ENCODE measurements at places on chromosomes 1 and 21. TPM values are rescaled to one million over a fixed set of nuclear protein-coding genes. Genes with fewer than 3 reads are reported as not detected.

DNA sequence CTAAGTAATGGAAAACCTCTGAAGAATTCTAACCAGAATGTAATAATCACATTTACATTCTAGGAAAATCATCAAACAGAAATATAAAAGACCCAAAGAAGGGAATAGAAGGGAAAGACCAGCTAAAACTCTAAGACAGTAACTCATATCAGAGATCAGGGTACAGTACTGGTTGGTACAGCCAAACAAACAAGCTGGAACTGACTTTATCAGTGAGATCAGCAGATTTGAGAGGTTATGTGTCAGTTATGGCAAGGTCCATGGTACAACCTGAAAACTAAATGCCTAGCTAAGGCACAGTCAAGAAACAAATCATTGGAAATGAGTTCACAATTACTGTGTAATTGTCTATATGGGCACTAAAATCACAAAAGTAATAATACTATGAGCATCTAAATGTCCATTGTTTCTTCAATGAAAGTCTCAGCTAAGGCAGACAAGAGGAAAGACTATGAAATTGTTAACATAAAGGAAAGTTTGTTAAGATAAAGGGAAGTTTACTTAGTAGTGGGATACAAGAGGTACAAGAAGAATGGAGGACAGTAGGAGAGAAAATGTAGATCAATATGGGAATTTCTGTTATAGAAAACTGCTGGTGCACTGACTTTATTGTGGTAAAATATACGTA lies 75.8 kb downstream of the TRIM33 start:
- peaks cover 3% of the 10 kb centered on the region for H3K36me3 ChIP-seq
- no peak overlapping the region for H3K27ac ChIP-seq
- no peak for DNase-seq
- no peaks in the 10 kb centered on the region for H3K4me1 ChIP-seq
- no peaks in the 10 kb centered on the region for H3K27me3 ChIP-seq

- peak overlapping the region; percentile 33 for H3K4me3 ChIP-seq
- no peak overlapping the region for H3K27ac ChIP-seq
- H3K27me3 ChIP-seq: no peaks in the 10 kb centered on the region
- peaks cover 24% of the 10 kb centered on the region for H3K4me1 ChIP-seq
- peak; percentile 77 for DNase-seq
Observed at GRCh38 chr1:11650331-11650991, 3.8 kb downstream of the FBXO2 start.

GRCh38 chr21:18908641-18909040 lies 505.1 kb upstream of the TMPRSS15 start:
- no peak for DNase-seq
- no peak overlapping the region for H3K27ac ChIP-seq

DNA sequence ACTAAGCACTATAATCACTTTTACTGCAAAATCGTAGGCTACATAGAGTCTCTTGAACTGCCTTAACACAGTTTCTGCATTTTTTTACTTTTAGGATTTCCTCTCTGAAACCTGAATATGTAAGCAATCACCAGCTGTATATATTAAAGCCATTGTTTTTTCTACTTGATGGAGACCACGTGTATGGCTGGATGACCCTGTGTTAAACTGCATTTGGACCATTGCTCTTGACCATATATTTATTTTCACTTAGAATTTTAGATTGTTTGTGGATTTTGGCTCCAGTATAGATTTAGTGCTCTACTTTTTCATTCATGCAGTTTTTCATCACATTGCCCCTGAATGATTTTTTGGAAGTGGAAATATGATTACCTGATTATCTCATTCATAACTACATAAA lies 320.5 kb upstream of the SGIP1 start:
- H3K4me1 ChIP-seq: peaks cover 9% of the 10 kb centered on the region
- no peak overlapping the region for H3K4me3 ChIP-seq
- no peak overlapping the region for H3K27ac ChIP-seq
- no peak for DNase-seq
- H3K27me3 ChIP-seq: no peaks in the 10 kb centered on the region

GRCh38 chr1:181127898-181128453 lies 39.5 kb downstream of the IER5 start:
- peaks cover 7% of the 10 kb centered on the region for H3K4me1 ChIP-seq
- H3K27ac ChIP-seq: no peak overlapping the region
- H3K36me3 ChIP-seq: no peaks in the 10 kb centered on the region
- no peak overlapping the region for H3K4me3 ChIP-seq
- no peaks in the 10 kb centered on the region for H3K27me3 ChIP-seq

GRCh38 chr1:12486401-12487005 lies 131.5 kb downstream of the DHRS3 start:
- no peaks in the 10 kb centered on the region for H3K27me3 ChIP-seq
- no peak overlapping the region for H3K27ac ChIP-seq
- H3K36me3 ChIP-seq: peaks cover 4% of the 10 kb centered on the region

GRCh38 chr1:203765029-203765837 lies at the start of gene LAX1:
Gene LAX1, plus strand, starts transcription at chr1:203765183. Its CDS starts 383 bp downstream, at chr1:203765566.
- no peaks in the 10 kb centered on the region for H3K36me3 ChIP-seq
- peaks cover 55% of the 10 kb centered on the region for H3K4me1 ChIP-seq
- H3K27ac ChIP-seq: peak within 1 kb of the TSS; percentile 78

GRCh38 chr1:167860231-167860923 lies 53.6 kb downstream of the ADCY10 start:
- no peak for DNase-seq
- H3K4me3 ChIP-seq: no peak overlapping the region
- H3K4me1 ChIP-seq: no peaks in the 10 kb centered on the region

GRCh38 chr1:153025797-153026196 lies 5.2 kb upstream of the SPRR1B start:
- H3K27me3 ChIP-seq: no peaks in the 10 kb centered on the region
- H3K4me1 ChIP-seq: no peaks in the 10 kb centered on the region
- H3K4me3 ChIP-seq: no peak overlapping the region
- no peaks in the 10 kb centered on the region for H3K36me3 ChIP-seq
- no peak overlapping the region for H3K27ac ChIP-seq
- DNase-seq: no peak

DNA sequence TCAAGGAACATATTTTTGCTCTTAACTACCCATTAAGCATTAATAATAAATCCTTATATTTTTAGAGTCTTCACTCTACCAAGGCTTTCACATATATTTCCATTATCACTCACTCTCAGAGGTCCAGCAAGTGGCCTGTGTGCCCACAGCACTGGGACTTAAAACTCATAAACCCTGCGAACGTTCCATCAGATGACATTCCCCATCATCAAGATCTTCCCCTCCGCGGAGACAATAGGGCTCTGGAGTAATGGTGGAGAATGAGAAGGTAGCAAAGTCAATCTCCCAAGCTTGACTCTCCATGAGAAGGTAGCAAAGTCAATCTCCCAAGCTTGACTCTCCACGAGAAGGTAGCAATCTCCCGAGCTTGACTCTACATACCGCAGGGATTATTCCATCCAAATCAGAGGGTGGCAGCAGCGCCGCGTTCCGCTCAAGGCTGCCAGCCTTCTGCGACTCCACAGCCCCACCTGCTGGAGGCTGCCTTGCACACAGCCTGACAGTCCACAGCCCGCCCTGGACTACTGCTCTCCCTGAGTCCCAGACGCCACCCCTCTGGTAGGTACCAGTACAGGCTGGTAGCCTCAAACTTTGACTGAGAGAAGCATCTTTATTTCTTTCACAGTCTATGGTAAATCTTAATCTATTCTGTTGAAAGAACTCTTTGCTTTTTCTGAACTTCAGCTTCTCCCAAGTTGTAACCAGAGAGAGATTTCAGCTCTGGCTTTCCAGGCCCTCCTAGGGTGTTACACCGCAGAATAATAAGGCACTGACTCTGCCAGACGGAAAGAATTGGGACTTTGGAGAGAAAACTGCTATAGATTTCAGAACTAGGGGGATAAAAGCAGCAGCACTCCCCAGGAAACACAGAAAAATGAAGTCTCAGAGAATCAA lies 26.4 kb upstream of the CTTNBP2NL start:
- H3K4me3 ChIP-seq: no peak overlapping the region
- H3K27ac ChIP-seq: no peak overlapping the region
- DNase-seq: peak; percentile 66
- no peaks in the 10 kb centered on the region for H3K4me1 ChIP-seq

- no peaks in the 10 kb centered on the region for H3K36me3 ChIP-seq
- no peak for DNase-seq
- no peaks in the 10 kb centered on the region for H3K4me1 ChIP-seq
- no peaks in the 10 kb centered on the region for H3K27me3 ChIP-seq
Observed at GRCh38 chr1:18211764-18212163, 104.2 kb downstream of the IGSF21 start.

Gene LCA5L
- 0.13 TPM for total RNA-seq

Gene GPR37L1
- total RNA-seq: not detected

Gene PRDX6
- 140 TPM for total RNA-seq

Gene CR1L
- total RNA-seq: not detected

Gene RCAN3
- total RNA-seq: 64.0 TPM
